ENCODE measurements at places on chromosomes 11 and 22.

GRCh38 chr11:117465236-117465997 is 137.8 kb downstream of the CEP164 start:
- DNase-seq = no peak

GRCh38 chr11:693415-693831 is 1.6 kb downstream of the DEAF1 start:
- peak; percentile 40 for DNase-seq

DNA sequence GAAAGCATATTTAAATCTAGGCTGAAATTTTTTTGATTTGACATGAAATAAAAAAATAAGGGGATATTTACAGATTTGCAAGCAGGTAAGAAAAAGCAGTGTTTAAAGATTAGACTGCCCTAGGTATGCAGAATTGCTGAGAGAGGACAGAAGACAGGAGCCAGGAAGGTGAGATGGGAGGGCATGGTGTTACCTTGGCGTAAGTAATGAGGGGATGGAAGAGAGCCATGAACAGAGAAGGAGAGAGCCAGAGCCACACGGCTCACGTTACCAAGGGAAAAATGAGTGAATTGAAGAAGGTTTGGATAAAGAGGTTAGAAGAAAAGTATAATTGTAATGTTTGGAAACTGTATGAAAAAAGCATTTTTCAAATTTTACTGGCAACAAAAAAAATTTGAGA is 904.3 kb downstream of the OPCML start:
- DNase-seq = no peak

GRCh38 chr11:123519055-123519796 is 89.2 kb downstream of the GRAMD1B start:
- no peak for DNase-seq

DNA sequence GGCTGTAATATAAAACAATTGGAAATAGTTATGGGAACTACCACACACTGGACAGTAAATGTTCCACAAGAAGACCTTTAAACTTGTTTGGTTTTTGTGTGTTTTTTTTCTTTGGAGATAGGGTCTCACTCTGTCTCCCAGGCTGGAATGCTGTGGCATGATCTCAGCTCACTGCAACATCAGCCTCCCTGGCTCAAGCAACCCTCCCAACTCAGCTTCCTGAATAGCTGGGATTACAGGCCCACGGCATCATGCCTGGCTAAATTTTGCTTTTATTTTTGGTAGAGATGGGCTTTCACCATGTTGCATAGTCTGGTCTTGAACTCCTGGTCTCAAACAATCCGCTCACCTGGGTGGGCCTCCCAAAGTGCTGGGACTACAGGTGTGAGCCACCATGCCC is 121.0 kb downstream of the MPPED2 start:
- DNase-seq = no peak

DNA sequence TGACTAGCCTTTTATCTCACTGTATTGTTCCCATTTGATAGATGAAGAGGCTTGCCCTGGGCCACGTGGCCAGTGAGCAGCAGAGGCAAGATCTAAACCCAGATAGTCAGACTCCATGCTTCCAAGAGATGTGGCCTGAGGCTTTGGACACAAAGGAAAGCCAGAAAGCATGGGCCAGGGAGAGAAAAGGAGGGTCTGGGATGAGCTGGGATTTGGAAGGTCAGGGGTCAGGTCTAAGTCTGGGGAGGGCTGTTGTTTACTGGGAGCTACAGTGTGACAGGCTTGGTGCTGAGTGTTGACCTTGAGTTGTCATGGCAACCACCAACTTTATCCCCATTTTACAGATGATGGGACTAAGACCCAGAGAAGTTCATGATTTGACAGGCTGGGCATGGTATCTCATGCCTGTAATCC is 2.1 kb downstream of the SLC35E4 start:
- DNase-seq = no peak

DNA sequence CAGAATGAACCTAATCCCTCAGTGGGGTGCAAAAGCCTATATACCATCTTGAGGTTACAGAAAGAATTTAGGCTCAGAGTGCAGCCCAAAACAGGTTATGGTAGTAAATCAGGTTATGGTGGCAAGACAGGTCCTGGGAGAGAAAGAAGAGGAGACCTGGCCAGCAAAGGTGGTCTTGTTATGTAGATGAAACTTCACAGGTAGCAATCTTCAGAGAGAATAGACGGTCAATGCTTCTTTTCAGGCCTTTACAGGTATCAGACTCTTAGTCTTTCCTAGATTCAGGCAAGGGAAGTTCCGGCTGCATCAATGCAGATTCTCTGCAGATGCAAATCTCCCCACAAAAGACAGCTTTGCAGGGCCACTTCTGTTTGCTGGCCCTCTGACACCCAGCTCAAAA is 45.8 kb upstream of the SORL1 start:
- no peak for DNase-seq

- DNase-seq = no peak
These were observed 88.3 kb upstream of the PARVA start for GRCh38 chr11:12288931-12289666.

DNA sequence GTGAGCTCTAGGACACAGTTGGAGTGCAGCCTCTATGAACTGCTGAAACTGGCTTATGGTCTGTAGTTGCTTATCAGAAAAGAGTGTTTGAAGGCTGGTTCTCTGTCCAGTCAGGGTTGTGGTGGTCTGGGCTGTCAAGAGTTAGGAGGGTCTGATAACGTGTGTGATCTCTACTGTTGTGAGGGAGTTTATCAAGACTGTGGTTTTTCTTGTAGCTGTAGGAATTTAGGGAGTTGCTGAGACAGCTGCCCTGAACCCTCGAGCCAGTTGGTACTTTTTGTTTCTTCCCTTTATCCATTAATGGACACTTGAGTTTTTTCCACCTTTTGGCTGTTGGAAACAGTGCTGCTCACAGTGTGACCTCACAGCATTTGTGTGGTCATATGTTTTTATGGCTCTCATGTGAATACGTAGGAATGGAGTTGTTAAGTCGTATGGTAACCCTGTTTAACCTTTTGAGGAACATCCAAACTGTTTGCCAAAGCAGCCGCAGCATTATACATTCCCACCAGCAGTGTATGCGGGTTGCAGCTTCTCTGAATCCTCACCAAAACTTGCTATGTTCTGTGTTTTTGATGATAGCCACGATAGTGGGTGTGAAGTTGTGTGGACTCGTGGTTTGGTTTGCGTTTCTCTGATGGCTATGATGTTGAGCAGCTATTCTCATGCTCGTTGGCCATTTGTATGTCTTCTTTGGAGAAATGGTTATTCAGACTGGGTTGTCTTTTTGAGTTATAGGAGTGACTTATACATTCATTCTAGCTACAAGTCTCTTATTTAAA is 20.9 kb upstream of the DGCR8 start:
- DNase-seq = no peak

GRCh38 chr11:130519128-130519932 is 70.9 kb downstream of the ADAMTS15 start:
- DNase-seq = no peak

DNA sequence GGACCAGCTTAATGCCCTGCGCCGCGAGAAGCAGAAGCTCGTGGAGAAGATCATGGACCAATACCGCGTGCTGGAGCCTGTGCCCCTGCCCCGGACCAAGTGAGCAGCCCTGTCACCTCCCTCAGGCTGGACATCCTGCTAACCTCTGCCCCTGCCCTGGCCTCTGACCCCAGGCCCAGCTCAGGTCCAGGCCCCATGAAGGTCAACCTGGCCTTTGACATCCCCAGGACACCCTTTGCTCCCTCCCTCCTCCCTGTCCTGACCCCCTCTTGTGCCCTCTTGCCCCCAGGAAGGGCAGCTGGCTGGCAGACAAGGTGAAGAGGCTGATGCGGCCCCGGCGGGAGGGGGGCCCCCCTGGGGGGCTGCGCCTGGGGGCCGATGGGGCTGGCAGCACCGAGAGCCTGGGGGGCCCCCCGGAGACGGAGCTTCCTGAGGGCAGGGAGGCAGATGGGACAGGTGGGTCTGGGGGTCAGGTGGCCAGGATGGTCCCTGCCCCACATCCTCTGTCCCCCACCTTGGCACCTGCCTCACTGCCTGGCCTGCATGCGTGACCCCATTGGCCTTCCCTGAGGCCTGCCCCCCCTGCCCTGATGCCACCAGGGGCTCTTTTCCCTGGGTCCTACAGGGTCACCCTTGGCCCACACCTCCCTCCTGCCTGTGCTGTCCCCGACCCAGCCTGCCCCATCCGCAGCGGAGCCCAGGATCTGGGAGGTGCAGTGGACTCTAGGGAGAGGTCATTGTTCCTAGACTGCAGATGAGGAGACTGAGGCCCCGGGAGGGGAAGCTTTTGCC is 5.1 kb upstream of the RPS6KA4 start:
- DNase-seq = no peak

DNA sequence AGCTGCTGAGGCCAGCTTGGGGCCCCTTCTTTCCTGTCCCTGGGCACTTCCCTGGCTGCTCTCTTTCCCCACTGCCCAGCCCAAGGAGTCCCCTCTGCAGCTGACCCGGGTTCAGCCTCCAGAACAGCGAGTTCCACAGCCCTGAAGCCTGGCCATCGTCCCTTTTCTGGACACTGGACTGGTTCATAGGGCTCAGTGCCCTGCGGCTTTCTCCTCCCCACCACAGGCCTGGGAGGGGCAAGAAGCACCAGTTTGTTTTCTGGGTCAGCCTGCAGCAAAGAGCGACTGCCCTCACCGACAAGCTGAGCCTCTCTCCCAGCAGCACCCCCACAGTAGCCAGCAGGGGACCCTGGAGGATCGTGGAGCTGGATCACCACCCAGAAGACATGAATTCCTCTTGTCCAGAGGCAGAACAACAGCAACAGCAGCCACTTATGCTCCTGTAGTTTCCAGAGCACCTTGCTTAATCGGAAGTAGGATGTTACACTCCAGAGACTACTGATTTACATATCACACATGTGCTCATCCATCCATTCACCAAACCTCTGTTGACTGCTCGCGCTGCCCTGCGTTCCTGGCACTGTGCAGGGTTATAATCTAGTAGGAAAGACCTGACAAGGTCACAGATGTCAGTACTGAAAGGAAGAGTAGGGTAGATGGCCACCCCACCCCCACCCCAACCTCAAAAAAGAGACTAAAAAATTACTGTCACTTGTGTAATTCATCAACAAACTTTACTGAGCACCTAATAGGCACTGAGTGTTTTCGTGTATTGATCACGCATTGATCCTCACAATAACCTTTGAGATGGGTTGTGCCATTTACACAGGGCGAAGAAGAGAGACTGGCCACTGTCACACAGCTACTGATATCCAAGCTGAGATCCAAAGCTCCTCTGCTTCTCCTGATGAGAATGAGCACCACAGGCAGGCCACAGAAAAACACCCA is 13.0 kb upstream of the CXCR5 start:
- peak; percentile 54 for DNase-seq

- no peak for DNase-seq
These were observed 445.7 kb downstream of the AASDHPPT start for GRCh38 chr11:106523171-106523570.

- no peak for DNase-seq
These were observed 1335.0 kb downstream of the BRD1 start for GRCh38 chr22:48492366-48493320.

- DNase-seq = no peak
These were observed 2.7 kb downstream of the PNPLA3 start for GRCh38 chr22:43926349-43926710.

DNA sequence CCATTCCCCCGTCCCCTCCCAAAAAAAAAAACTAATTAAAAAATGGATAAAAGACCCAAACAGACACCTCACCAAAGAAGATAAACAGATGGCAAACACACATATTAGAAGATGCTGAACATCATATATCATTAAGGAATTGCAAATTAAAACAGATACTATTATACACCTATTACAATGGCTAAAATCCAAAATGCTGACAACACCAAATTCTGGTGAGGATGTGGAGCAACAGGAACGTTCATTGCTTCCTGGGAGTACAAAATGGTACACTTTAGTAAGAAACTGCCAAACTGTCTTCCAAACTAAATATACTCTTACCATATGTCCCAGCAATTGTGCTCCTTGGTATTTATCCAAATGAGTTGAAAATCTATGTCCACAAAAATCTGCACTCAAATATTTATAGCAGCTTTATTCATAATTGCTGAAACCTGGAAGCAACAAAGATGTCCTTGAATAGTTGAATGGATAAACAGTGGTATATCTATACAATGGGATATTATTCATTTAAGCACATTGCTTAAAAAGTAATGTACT is 19.9 kb downstream of the NAGA start:
- DNase-seq = no peak

- no peak for DNase-seq
These were observed 14.0 kb downstream of the OR8A1 start for GRCh38 chr11:124583781-124584180.

DNA sequence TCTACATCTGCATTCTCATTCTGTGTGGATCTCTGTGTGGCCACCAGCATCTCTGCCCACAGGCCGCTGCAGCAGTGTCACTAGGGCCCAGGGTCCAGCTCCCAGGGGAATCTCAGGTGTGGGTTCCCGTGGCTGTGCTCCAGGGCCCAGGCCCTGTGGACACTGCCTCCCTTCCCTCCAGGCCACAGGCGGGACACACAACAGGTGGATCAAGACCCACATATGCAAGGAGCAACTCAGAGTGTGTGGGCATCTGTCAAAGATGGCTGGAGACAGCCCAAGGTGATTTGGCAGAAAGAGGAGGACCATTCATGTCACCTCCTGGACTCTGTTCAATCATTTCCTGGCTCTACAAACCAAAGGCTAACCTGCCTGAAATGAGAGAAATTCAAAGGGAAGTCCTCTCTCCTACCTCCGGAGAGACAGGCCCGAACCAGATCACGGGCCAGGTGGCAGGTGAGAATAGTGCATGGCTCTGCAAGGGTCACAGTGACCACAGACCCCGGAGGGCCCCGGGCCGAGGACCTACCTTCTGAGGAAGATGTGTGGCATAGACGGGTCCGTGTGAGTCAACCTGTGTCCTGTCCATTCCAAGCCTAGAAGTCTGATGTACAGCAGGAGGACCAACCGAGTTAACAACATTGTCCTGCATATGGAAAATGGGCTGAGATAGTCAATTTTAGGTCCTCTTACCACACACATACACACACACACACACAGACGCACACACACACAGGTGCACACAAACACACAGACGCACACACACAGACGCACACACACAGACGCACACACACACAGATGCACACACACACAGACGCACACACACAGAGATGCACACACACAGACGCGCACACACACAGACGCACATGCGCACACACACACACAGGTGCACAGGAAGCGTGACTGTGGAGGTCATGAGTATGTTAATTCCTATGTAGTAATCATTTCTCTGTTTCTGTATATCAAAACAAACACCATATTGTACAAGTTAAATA is 1068.5 kb downstream of the BRD1 start:
- no peak for DNase-seq

- DNase-seq = no peak
These were observed at the start of gene B3GAT1 for GRCh38 chr11:134412203-134413042. Gene B3GAT1 (minus strand): TSS chr11:134412242. CDS start chr11:134387659, 24,583 bp downstream.

GRCh38 chr11:125768336-125769046 is 10.1 kb downstream of the PATE2 start:
- no peak for DNase-seq

Data from stimulated activated naive CD4-positive, alpha-beta T cell (primary cell).